ENCODE measurements at places on chromosomes 16 and 17. TPM values are rescaled to one million over a fixed set of nuclear protein-coding genes. Genes with fewer than 3 reads are reported as not detected.

SCGB1C2 gene
- total RNA-seq = not detected

COX10 gene
- 10.7 TPM for total RNA-seq

KRT222 gene
- not detected for total RNA-seq

C17orf78 gene
- not detected for total RNA-seq

NPTX1 gene
- under 0.01 TPM for total RNA-seq

Data from lung microvascular endothelial cell (primary cell).